ENCODE measurements at places on chromosomes 1 and 21. TPM values are rescaled to one million over a fixed set of nuclear protein-coding genes. Genes with fewer than 3 reads are reported as not detected.

Gene BATF3
- 3.0 TPM for polyA plus RNA-seq

DNA sequence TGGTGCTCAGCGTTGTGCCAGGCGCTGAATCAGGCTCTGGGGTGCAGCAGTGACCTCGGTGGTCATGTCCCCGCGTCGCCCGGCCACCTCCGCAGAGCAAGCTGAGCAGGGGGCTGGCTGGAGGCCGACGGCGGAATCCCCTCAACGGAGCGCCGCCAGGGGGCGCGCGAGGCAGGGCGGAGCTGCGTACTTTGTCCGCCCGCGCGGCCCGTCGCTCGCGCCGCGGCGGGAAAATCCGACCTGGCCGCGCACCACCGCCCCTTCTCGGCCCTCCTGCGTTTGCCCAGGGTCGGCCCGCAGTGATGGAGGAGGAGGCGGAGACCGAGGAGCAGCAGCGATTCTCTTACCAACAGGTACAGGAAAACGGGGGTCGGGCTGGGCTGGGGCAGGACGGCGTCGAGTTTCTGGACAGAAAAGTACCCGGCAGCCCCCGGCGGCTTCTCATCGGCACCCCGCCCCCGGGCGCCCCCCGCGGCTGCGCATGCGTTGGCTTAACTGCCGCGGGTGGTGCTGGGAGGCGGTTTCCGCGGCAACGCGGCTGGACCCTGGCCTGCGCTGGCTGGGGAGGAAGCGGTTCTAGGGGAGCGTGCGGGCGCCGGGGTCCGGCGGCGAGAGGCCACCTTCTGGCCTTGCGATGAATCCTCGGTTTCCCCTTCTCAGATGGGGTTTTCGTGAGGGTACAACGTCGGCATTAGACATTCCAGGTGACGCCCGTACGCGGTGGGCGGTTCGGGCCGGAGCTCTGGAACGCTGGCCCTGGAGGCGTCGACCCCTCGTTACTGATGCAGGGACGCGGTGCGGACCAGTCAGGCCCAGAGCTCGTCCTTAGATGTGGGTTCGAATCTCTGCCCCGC, at the start of gene CENPS:
CENPS (plus strand) TSS at position 218 of the 854 bp plus-strand sequence; CDS start at position 303, 85 bp downstream.
- H3K4me1 ChIP-seq = peaks cover 2% of the 10 kb centered on the region
- DNase-seq = peak; percentile 83
- peak within 1 kb of the TSS; percentile 76 for H3K4me3 ChIP-seq
- peak within 1 kb of the TSS; percentile 86 for H3K27ac ChIP-seq

- H3K27me3 ChIP-seq = no peaks in the 10 kb centered on the region
- no peaks in the 10 kb centered on the region for H3K36me3 ChIP-seq
- H3K4me3 ChIP-seq = no peak overlapping the region
- H3K27ac ChIP-seq = no peak overlapping the region
Measured at GRCh38 chr1:100773444-100773843, 53.9 kb downstream of the VCAM1 start.

DNA sequence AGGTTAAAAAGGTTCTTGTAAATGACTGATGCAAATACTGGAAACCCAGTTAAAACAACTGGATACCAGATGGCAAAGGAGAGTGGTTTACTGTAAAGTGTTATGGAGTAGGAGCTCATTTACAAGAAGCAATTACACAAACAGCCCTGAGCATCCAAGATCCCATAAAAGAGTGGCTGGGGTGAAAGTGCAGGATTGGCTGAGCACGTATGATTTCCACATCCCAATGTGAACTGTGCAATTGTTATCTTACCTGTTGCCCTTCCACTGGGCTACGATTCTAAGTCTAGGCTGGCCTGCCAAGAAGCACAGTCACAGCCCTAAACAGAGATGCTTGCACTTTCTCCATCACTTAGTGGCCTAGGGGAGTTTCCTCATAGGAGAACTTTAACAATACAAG, 277.6 kb upstream of the RUNX1 start:
- no peak overlapping the region for H3K27ac ChIP-seq
- peaks cover 11% of the 10 kb centered on the region for H3K4me1 ChIP-seq

DNA sequence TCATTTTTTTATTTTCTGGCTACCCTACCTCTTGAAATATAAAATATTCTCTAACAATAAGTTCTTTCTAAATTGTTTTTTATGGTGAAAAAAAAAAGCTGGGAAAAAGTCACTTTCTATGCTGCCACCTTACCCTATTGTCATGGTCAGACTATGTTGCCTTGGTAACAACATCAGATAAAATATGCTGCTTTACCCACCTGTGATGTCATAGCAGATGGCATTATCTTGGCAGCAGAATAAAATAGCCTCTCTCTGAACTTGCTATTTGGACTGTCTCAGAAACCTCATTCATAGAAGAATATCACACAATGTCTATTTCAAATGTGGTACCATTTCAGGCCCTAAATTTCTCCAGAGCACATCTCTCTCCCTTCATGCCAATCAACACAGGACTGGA, 69.6 kb upstream of the SGIP1 start:
- H3K27me3 ChIP-seq = no peaks in the 10 kb centered on the region
- H3K36me3 ChIP-seq = no peaks in the 10 kb centered on the region
- peaks cover 11% of the 10 kb centered on the region for H3K4me1 ChIP-seq
- DNase-seq = no peak
- H3K4me3 ChIP-seq = no peak overlapping the region
- H3K27ac ChIP-seq = peak overlapping the region; percentile 82

GRCh38 chr21:37828556-37828955, 87.7 kb downstream of the KCNJ6 start:
- H3K4me1 ChIP-seq = peaks cover 7% of the 10 kb centered on the region
- no peak overlapping the region for H3K27ac ChIP-seq
- H3K4me3 ChIP-seq = no peak overlapping the region
- no peaks in the 10 kb centered on the region for H3K36me3 ChIP-seq
- DNase-seq = no peak

- H3K36me3 ChIP-seq = no peaks in the 10 kb centered on the region
- H3K27me3 ChIP-seq = no peaks in the 10 kb centered on the region
- no peak overlapping the region for H3K4me3 ChIP-seq
- H3K4me1 ChIP-seq = no peaks in the 10 kb centered on the region
Measured at GRCh38 chr1:47630346-47630745, 192.5 kb downstream of the FOXD2 start.

DNA sequence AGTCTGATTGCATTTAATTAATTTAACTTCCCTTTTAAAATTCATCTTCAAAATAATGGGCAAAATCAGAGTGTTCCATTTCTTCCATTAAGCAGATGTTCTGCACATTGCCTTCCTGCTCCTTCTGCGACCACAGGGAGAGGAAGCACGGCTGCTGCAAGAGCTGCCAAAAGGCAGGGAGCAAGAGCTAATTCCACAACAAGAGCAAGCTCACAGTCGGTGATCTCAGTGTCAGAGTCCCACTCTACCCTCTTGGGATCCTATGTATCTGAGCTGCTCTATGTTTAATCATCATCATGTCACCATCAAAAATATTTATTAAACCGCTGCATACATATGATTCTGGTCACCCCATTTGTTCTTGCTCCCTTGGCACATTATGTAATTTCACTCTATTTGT, 255.3 kb upstream of the CAMK1G start:
- no peaks in the 10 kb centered on the region for H3K36me3 ChIP-seq
- no peak overlapping the region for H3K4me3 ChIP-seq
- H3K27me3 ChIP-seq = peaks cover 2% of the 10 kb centered on the region
- no peaks in the 10 kb centered on the region for H3K4me1 ChIP-seq
- no peak overlapping the region for H3K27ac ChIP-seq

Gene SH2D1B
- polyA plus RNA-seq = 0.03 TPM

Gene GPR89A
- polyA plus RNA-seq = 13.5 TPM

- DNase-seq = no peak
- H3K4me1 ChIP-seq = no peaks in the 10 kb centered on the region
- H3K27ac ChIP-seq = no peak overlapping the region
- no peaks in the 10 kb centered on the region for H3K36me3 ChIP-seq
- H3K4me3 ChIP-seq = no peak overlapping the region
Measured at GRCh38 chr1:172851856-172852255, 193.0 kb downstream of the FASLG start.

- H3K27me3 ChIP-seq = no peaks in the 10 kb centered on the region
- H3K4me1 ChIP-seq = no peaks in the 10 kb centered on the region
- H3K36me3 ChIP-seq = no peaks in the 10 kb centered on the region
- no peak for DNase-seq
- no peak overlapping the region for H3K4me3 ChIP-seq
- no peak overlapping the region for H3K27ac ChIP-seq
Measured at GRCh38 chr1:3012456-3013291, 8.6 kb upstream of the ACTRT2 start.

DNA sequence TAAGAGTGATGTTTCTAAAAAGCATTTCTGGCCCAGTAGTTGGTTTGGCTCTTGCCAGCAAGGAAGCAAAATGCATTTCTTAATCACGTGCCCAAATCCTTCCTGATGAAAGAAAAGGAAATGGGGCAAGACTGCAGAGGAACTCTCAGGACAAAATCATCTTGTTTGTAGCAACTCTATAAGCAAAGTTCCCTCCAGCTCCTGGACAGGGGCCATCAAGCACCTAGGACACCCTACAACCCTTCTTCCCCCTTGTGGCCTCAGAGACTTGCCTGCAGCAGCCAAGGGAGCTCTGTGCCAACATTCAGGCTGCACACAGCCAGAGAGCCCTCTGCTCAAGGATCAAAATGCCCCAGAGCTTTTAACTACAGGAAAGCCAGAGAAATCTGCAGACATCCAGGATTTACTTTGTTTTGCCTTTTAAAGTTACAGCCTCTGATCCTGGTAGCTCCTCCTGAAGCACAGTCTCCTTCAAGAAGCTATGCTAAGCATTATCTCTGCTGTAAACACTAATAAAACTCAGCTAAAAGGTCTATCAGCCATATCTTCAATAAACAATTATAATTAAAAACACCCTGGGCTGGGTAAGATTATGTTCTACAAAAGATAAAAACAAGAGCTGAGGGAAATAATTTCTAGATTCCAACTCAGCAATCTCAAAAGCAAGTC, 105.0 kb downstream of the KIAA0319L start:
- H3K27me3 ChIP-seq = no peaks in the 10 kb centered on the region
- H3K4me3 ChIP-seq = no peak overlapping the region
- H3K4me1 ChIP-seq = peaks cover 25% of the 10 kb centered on the region
- peak overlapping the region; percentile 68 for H3K27ac ChIP-seq
- peaks cover 12% of the 10 kb centered on the region for H3K36me3 ChIP-seq

- no peak overlapping the region for H3K27ac ChIP-seq
- H3K36me3 ChIP-seq = no peaks in the 10 kb centered on the region
- H3K4me3 ChIP-seq = no peak overlapping the region
- no peaks in the 10 kb centered on the region for H3K27me3 ChIP-seq
- no peaks in the 10 kb centered on the region for H3K4me1 ChIP-seq
- no peak for DNase-seq
Measured at GRCh38 chr1:11266268-11267074, 4.1 kb upstream of the MTOR start.

GRCh38 chr1:226601456-226601855, 52.9 kb downstream of the STUM start:
- H3K4me1 ChIP-seq = peaks cover 4% of the 10 kb centered on the region
- no peak overlapping the region for H3K4me3 ChIP-seq
- no peak overlapping the region for H3K27ac ChIP-seq
- no peaks in the 10 kb centered on the region for H3K36me3 ChIP-seq
- H3K27me3 ChIP-seq = peaks cover 8% of the 10 kb centered on the region
